ENCODE measurements at places on chromosomes 3 and 15. TPM values are rescaled to one million over a fixed set of nuclear protein-coding genes. Genes with fewer than 3 reads are reported as not detected.

DNA sequence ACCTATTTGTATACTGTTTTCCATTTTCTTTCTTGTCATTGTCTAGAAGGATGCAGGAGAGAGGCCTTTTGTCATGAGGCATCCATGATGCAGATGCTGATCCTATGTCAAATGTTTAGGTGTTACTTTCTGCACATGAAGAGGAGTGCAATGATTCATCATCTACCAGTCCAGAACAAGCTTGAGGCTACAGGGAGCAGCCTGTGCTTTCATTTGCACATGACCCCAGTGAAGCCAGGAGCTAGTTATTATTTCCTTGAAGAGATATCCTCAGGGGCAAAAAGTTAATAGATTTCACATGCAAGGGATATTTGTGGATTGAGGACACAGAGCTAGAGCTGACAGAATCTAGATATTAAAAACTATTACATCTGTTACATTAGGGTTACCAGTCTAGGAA lies 204.4 kb upstream of the TGFBR2 start:
- no peaks in the 10 kb centered on the region for H3K27me3 ChIP-seq
- no peak for DNase-seq
- no peaks in the 10 kb centered on the region for H3K4me1 ChIP-seq
- no peak overlapping the region for H3K4me3 ChIP-seq

The SNTN gene
- not detected for total RNA-seq

DNA sequence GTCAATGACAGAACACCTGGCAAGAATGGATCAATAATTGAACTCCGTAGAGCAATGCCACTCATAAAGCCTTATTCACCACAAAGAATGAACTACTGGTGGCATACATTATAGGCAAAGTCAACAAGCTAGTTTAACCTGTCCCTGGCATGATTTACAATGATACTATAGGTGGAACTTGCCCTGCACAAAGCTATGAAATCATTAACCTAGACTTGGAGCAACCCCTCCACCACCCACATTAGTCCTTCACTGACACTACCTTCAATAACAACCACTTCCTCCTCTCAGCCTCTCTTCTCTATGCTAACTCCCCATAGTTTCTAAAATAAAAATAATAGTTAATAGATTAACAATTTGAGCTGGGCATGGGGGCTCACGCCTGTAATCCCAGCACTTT lies 54.4 kb downstream of the ACAP2 start:
- peaks cover 25% of the 10 kb centered on the region for H3K36me3 ChIP-seq
- H3K27me3 ChIP-seq: no peaks in the 10 kb centered on the region
- no peaks in the 10 kb centered on the region for H3K4me1 ChIP-seq
- H3K27ac ChIP-seq: no peak overlapping the region
- H3K4me3 ChIP-seq: no peak overlapping the region
- no peak for DNase-seq

The ADCY5 gene
- 7.2 TPM for total RNA-seq

- no peaks in the 10 kb centered on the region for H3K27me3 ChIP-seq
- H3K4me3 ChIP-seq: no peak overlapping the region
- no peak overlapping the region for H3K27ac ChIP-seq
- no peak for DNase-seq
Observed at GRCh38 chr3:42526616-42527367, 24.3 kb downstream of the VIPR1 start.

DNA sequence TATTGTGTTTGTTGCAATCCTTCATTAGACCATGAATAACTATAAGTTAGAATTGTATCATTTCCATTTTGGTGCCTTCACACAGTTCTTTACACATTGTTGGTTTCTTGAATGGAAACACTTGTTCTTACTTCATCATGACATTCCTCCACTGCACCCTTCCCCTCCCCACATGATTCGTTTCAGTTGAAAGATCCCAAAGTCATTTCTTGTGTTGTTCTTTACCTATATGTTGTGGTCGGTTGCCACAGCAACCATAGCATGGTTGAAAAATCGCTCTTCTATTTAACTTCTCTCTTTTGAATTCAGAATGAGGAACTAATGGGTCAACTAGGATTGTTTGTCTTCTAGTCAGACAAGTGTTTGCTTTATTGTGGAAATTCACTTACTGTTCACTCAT lies 103.3 kb downstream of the IL1RAP start:
- no peaks in the 10 kb centered on the region for H3K36me3 ChIP-seq
- H3K27ac ChIP-seq: no peak overlapping the region
- H3K4me1 ChIP-seq: no peaks in the 10 kb centered on the region
- DNase-seq: peak; percentile 1
- no peak overlapping the region for H3K4me3 ChIP-seq

The PCLAF gene
- total RNA-seq: 30.7 TPM

- H3K27me3 ChIP-seq: no peaks in the 10 kb centered on the region
- no peak for DNase-seq
- H3K27ac ChIP-seq: no peak overlapping the region
- no peaks in the 10 kb centered on the region for H3K4me1 ChIP-seq
Observed at GRCh38 chr3:182323126-182323700, 470.1 kb upstream of the ATP11B start.

- H3K27me3 ChIP-seq: no peaks in the 10 kb centered on the region
- no peaks in the 10 kb centered on the region for H3K36me3 ChIP-seq
Observed at GRCh38 chr3:133490468-133491351, 82.8 kb upstream of the CDV3 start.

The C3orf49 gene
- not detected for total RNA-seq

The SEMA3F gene
- 112 TPM for total RNA-seq

GRCh38 chr3:70392227-70392626 lies 79.8 kb upstream of the MDFIC2 start:
- DNase-seq: no peak
- H3K36me3 ChIP-seq: no peaks in the 10 kb centered on the region
- H3K4me1 ChIP-seq: no peaks in the 10 kb centered on the region
- no peak overlapping the region for H3K4me3 ChIP-seq
- H3K27ac ChIP-seq: no peak overlapping the region

DNA sequence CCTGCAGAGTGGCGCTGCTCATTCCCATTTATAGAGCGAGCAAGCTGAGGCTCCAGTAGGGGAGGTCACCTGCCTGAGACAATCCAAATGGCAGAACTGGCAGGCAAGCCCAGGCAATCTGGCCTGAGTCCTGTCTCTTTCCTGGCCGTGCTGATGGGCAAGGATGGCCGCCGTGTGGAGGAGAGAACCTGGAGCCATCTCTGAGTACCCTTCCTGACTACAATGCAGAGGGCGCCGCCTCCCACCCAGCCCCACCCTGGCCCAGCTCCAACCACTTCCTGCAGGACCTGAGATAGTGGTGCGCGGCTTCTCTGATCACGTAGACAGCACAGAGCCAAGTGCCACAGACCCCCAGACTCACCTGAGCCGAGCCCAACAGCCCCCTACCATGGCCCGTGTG lies 7.0 kb downstream of the TLR9 start:
- H3K4me3 ChIP-seq: no peak overlapping the region
- DNase-seq: no peak
- H3K4me1 ChIP-seq: peaks cover 64% of the 10 kb centered on the region

DNA sequence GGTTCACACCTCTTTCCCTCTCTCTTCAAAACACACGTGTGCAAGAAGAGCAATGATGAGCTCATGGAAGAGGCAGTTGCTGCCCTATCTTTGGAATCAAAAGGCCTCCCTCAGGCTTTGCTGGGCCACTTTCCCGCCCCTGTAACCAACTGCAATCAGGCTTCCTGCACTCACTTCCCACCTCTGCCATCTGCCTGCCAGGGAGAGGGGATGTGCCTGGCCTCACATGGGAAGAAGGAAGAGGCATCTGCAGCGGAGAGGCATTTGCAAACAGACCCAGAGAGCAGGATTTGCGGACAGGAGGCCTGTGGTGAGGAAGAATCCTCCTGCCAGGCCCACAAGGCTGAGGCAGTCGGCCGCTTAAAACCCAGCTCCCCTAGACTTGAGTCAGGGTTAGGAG lies 175.6 kb upstream of the ATP10A start:
- H3K36me3 ChIP-seq: no peaks in the 10 kb centered on the region
- H3K4me1 ChIP-seq: no peaks in the 10 kb centered on the region
- H3K27ac ChIP-seq: no peak overlapping the region
- no peaks in the 10 kb centered on the region for H3K27me3 ChIP-seq
- no peak overlapping the region for H3K4me3 ChIP-seq

- no peak overlapping the region for H3K4me3 ChIP-seq
- peaks cover 10% of the 10 kb centered on the region for H3K4me1 ChIP-seq
- no peaks in the 10 kb centered on the region for H3K36me3 ChIP-seq
- no peak overlapping the region for H3K27ac ChIP-seq
- no peak for DNase-seq
Observed at GRCh38 chr3:194582196-194582905, 50.9 kb downstream of the TMEM44 start.

DNA sequence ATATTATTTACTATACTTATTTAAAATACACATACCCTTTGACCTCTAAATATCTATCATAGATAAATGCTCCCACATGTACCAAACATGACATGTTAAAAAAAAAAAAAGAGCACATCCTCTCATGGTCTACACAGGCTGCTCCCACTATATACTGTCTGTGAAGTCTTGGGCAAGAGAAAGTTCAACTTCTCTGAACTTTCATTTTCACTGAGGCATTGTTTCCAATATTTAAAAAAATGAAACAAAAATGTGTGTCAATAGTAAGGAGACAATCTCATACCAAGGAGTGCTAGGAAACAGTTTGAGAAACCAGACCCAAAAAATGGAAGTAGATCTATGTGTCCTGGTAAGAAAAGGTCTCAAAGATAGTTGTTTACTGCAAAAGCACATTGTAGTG lies 29.3 kb downstream of the SLC4A7 start:
- H3K27ac ChIP-seq: peak overlapping the region; percentile 11
- DNase-seq: no peak
- no peaks in the 10 kb centered on the region for H3K27me3 ChIP-seq
- no peak overlapping the region for H3K4me3 ChIP-seq

DNA sequence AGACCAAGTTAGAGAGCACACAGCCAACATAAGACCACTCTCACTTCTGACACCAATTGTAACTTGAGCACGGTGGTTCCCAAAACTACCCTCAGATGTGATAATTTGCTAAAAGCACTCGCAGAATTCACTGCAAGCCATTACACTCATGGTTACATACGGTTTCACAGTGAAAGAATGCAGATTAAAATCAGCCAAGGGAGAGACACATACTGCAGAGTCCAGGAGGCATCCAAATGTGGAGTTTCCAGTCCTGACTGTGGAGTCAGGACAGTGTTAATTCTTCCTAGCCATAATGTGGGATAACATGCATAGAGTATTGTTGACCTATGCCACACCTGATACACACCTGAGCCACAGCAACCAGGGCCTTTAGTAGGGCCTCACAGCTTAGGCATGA lies 956.4 kb downstream of the NTRK3 start:
- no peak overlapping the region for H3K4me3 ChIP-seq
- no peaks in the 10 kb centered on the region for H3K27me3 ChIP-seq
- no peak overlapping the region for H3K27ac ChIP-seq
- DNase-seq: no peak
- no peaks in the 10 kb centered on the region for H3K4me1 ChIP-seq
- H3K36me3 ChIP-seq: no peaks in the 10 kb centered on the region

GRCh38 chr15:44726568-44727484 lies 9.5 kb upstream of the TRIM69 start:
- peak overlapping the region; percentile 100 for H3K27ac ChIP-seq
- H3K36me3 ChIP-seq: no peaks in the 10 kb centered on the region
- H3K27me3 ChIP-seq: no peaks in the 10 kb centered on the region
- DNase-seq: peak; percentile 35
- H3K4me1 ChIP-seq: peaks cover 71% of the 10 kb centered on the region

The STARD9 gene
- 1.4 TPM for total RNA-seq

GRCh38 chr15:57146506-57147201 lies 228.2 kb downstream of the TCF12 start:
- H3K36me3 ChIP-seq: no peaks in the 10 kb centered on the region
- H3K27me3 ChIP-seq: no peaks in the 10 kb centered on the region
- H3K4me3 ChIP-seq: peak overlapping the region; percentile 19
- peaks cover 18% of the 10 kb centered on the region for H3K4me1 ChIP-seq

DNA sequence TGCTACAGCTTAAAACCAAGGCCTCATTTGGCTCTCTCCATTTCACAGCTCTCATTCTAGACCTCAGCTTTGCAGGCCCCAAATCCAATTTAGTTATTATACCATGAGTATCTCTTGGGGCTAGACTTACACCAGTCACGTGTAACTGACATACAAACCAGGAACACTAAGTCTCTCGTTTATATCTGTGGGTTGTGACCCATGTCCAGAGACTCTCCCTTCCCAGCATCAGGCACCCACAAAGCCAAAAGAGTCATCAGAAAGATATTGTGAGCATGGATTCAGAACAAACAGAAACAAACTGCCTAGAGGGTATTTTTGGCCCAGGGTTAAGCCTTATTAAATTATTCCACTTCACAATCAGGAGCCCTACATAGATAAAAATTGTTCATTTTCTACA lies 5.6 kb upstream of the CCDC13 start:
- DNase-seq: no peak
- no peak overlapping the region for H3K4me3 ChIP-seq
- no peaks in the 10 kb centered on the region for H3K36me3 ChIP-seq
- H3K27me3 ChIP-seq: no peaks in the 10 kb centered on the region

The ATOSA gene
- 69.8 TPM for total RNA-seq

DNA sequence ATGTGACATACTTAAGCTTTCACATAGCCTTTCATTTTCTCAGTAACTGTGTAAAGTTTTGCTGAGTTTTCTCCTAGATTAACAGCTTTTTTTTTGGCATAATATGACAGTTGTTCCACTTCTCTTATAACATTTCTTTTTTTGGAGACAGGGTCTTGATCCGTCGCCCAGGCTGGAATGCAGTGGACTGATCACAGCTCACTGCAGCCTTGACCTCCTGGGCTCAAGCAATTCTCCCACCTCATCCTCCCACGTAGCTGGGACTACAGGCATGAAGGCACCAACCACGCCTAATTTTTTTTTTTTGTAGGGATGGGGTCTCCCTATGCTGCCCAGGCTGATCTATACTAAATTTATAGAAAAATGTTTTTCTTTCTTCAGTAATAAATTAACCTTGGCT lies 30.1 kb downstream of the DLG1 start:
- H3K4me3 ChIP-seq: no peak overlapping the region
- H3K4me1 ChIP-seq: peaks cover 33% of the 10 kb centered on the region
- no peak for DNase-seq
- peaks cover 35% of the 10 kb centered on the region for H3K36me3 ChIP-seq

The SLC9C1 gene
- not detected for total RNA-seq

GRCh38 chr15:99472416-99473145 lies 93.2 kb upstream of the MEF2A start:
- no peaks in the 10 kb centered on the region for H3K36me3 ChIP-seq
- H3K4me3 ChIP-seq: no peak overlapping the region
- DNase-seq: no peak
- no peaks in the 10 kb centered on the region for H3K27me3 ChIP-seq
- no peak overlapping the region for H3K27ac ChIP-seq

GRCh38 chr15:101619615-101619865 lies 32.6 kb downstream of the TM2D3 start:
- H3K27me3 ChIP-seq: no peaks in the 10 kb centered on the region
- no peak overlapping the region for H3K4me3 ChIP-seq
- no peak for DNase-seq
- peaks cover 11% of the 10 kb centered on the region for H3K4me1 ChIP-seq

The KLHL40 gene
- total RNA-seq: not detected

DNA sequence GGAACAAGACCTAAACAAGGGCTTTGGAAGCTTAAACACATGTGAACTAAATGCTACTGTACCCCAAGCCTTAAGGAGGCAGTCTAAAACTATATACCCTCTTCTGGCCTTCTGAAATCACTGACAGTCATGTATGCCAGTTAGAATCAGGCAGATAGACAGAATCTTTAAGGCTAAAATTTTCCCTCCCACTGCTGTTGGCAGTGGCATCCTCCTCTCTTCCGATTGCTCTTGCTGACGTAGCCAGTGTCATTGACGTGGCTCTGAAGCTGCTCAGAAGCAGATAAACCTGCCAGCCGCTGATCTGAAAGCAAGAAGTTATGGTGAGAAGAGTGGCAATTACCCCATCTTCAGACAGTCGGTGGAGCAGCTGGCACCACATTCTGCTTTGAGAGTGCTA lies 3.3 kb downstream of the RYR3 start:
- no peaks in the 10 kb centered on the region for H3K36me3 ChIP-seq
- H3K4me3 ChIP-seq: no peak overlapping the region
- no peak for DNase-seq
- H3K27ac ChIP-seq: no peak overlapping the region

All from esophagus squamous epithelium (tissue), 5 donors.